NCI-H2171 treated with DMSO at 0.1 percent for 48 hours (cell line): ENCODE measurements at places on chromosomes 13 and 19.

GRCh38 chr19:49773663-49774350 is 7.0 kb downstream of the AP2A1 start:
- no peak for DNase-seq

GRCh38 chr19:17883627-17884410 is 12.1 kb downstream of the SLC5A5 start:
- DNase-seq: no peak

- no peak for DNase-seq
Measured at GRCh38 chr19:4493929-4494690, 22.0 kb downstream of the HDGFL2 start.

- DNase-seq: no peak
Measured at GRCh38 chr19:50255115-50255514, 51.7 kb downstream of the MYH14 start.

DNA sequence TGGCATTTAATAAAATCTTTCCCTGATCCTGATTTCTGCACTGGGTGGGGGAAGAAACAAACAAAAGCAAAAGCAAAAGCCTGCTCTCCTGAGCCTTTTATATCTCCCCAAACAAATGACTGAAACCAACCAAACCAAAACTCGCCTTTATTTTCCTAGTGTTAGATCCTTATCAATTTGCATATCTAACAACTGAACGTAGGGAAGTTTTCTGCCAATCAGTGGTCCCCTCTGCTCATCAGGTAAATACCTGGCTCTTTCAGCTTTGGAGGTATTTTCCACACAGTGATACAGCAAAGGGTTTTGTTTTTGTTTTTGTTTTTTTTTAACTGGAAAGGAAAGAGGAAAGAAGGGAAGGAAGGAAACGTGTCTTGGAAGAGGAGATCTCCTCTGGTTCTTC is 3.3 kb downstream of the AMER2 start:
- DNase-seq: no peak

- no peak for DNase-seq
Measured at GRCh38 chr19:12665281-12665573, 1.3 kb downstream of the MAN2B1 start.

- no peak for DNase-seq
Measured at GRCh38 chr19:8137425-8137824, 12.0 kb downstream of the FBN3 start.

DNA sequence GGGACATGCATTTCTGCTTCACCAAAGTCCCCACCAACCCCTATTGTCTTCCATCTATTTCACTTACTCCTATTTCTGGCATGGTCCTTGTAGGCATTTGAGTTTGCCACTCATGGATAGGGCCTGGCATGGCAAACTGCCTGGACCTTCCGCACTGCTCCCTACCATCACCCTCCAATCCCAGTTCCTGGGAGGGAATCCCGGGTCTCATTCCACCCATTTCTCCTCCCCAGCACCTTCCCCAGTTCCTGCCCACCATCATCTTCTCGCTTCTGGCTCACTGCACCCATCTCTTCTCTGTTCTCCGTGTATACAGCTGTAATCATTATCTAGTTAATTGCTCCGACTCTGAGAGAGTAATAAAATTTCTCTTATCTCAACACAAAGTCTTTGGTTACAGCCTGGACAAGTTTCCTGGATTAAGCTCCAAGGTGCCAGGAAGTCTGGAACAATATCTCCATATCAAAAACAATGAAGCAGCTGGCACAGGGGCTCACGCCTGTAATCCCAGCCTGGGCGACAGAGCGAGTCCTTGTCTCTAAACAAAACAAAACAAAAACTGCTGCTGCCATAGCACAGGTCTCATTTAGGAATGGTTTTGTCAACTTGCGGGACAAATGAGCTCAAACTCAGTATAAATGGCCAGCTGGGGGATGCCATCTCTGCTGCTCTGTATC is 17.0 kb upstream of the COX7A1 start:
- peak; percentile 87 for DNase-seq
